D341Med (cell line): ENCODE measurements at places on chromosomes 1 and 21.
A peak's percentile ranks its signal among the peaks of the same experiment; 100 is the strongest.

DNA sequence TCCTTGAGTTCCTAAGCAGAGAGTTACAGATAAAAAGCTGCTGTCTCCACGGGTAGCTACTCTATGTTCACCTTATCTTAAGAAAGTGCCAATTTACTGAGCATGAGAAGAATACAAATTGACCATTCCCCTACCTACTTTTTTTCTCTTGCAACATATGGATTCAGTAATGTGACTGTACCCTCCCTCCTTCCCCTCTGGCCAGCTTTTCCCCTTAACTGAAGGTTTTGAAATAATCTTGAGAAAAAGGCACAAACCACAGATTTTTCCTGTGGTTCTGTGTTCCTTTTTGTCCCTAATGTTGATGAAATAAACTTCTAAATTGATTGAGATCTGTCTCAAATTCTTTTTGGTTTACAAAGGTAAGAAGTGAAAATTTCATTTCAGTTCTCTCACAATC, 2.6 kb upstream of the CD2 start:
- DNase-seq = no peak

DNA sequence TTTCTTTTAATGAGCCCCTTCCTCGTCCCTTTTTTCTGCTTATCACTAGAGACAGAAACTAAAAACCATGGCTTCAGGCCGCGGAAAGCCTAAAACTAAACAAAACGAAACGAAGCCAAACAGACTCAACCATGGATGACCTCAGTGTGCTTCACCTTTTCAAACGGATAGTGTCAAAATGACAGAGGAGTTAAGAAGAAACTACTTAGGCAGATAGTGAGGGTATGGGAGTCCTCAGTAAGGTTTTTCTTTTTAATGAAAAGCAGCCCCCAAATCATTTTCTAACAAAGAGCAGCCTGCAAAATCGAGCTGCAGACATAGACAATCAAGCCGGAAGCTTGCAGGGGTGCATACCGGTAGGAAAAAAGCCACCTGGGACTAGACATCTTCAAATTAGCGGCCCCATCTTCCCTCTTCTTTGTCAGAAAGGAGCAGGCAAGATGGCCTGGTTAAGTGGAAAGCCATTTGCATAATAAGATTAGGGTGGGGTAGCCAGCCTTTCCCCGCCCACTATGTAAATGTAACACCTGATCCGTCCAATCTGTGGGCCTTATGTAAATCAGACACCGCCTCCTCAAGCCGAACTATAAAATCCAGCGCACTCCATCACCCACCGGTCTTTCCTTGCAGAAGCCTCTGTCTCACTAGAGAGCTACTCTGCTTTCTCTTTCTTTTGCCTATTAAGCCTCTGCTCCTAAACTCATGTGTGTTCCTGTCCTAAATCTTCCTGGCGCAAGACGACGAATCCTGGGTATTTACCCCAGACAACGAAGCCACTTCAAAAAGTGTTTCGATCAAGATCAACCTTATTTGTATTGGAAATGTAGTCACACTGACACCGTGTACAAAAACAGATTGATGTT, 6.2 kb upstream of the ERO1B start:
- DNase-seq = peak; percentile 47

DNA sequence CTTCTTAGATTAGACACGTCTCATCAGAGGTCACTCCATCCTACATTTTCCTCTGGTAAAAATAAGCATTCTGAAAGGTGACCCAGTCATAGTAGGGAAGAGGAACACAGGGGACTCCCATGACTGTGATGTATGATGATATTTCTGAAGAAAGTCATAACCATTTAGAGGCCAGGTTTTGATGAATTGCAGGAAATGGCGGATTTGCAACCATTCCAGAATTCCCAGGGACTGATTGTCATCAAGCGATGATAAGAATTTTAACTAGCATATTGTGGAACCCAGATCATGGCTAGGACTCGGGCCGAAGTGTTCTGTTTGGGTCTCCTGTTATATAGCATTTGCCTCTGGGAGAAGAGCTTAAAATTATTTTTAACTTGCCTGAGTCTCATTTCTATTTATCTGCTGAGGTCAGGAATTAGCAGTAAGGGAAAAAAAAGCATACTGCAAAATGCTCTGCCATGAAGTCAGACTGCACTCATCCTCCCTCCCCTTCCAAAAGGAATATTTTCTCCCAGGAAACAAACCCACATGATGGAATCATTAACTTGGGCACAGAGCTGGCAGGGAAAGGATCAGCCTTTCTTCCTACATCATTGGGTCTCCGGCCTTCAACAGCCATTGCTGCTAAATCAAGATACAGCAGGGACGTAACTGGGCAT, 286.7 kb downstream of the HLX start:
- DNase-seq = no peak

DNA sequence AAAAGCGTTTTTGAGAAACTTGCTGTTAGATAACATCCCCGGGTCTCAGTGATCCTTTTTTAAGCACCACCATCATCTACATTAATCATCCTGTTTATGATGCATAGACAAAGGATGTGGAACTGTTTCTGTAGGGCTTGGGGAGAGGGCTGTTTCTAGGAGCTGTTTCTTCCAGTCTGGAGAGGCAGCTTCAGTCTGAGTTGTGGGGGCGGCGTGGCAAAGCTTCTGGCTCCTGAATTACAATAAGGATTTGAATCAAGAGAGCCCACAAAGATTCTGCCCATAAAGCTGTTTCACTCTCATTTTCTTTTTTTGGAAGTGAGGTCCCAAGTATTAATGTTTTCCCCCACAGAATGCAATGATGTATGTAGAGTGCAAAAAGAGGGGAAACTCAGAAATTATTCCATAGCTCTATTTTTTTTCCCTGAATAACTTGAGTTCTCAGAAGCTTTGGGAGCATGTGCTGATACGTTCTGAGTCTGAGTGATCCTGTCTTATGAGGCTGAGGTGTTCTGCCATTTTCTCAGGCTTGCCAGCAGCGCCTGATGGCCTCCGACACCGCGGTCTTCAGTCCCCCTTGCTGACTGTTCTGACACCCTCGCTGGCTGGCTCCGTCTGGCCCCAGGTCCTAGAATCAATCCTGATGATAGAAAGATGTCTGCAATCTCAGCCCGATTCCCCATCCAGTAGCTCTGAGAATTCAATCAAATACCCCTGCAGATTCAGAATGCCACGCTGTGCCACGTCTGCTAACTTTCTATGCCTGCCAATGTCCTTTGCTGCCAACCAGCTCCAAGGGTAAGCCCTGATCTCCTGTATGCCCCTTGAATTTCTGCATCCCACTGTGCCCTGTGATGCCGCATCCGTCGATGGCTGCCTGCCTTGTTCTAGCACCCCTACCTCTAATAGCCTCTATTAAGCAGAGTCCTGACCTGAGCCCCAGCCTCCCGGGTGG, 92.4 kb upstream of the AKT3 start:
- no peak for DNase-seq

GRCh38 chr1:1630191-1630964, 1.6 kb upstream of the MMP23B start:
- peak; percentile 83 for DNase-seq

- DNase-seq = no peak
These were observed 10.4 kb downstream of the RCAN1 start for GRCh38 chr21:34604556-34604955.

DNA sequence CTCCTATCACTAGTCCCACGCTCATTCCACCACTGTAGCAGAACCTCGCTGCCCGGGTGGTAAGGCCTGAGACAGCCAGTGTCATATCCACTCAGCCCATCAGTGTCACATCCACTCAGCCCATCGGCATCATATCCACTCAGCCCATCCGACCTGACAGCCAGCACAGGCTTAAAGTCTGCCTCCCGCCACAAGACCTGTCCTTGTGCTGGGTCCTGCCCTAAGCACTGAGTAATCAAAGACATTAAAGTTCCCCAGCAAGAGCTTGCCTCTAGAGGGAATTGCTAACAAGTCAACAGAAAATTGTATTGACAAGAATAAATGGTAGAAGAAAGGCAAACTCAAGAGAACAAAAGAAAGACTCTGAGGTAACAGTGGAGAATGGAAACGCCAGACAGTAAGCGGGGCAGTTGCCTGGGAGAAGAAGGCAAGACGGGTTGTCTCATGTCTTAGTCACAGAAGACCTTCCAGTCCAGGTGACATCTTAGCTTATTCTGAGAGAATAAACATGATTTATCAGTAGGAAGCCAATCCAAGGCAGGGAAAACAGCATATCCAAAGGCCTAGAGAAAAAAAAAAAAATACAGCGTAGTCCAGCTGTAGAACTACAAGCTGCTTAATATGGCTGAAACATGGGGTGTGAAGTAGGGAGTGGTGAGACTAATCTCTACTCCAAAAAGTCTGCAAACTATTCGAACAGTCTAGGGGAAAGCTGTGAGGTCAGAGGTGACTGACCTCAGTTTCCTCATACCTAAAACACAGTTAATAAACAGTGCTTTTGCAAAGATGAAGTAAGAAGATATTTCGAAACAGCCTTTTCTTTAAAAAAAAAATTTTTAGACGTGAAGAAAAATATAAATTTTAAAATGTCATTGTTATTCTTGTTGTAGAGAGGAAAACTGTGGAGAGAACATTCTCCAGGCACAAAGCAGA, 1.1 kb downstream of the ITLN1 start:
- no peak for DNase-seq

DNA sequence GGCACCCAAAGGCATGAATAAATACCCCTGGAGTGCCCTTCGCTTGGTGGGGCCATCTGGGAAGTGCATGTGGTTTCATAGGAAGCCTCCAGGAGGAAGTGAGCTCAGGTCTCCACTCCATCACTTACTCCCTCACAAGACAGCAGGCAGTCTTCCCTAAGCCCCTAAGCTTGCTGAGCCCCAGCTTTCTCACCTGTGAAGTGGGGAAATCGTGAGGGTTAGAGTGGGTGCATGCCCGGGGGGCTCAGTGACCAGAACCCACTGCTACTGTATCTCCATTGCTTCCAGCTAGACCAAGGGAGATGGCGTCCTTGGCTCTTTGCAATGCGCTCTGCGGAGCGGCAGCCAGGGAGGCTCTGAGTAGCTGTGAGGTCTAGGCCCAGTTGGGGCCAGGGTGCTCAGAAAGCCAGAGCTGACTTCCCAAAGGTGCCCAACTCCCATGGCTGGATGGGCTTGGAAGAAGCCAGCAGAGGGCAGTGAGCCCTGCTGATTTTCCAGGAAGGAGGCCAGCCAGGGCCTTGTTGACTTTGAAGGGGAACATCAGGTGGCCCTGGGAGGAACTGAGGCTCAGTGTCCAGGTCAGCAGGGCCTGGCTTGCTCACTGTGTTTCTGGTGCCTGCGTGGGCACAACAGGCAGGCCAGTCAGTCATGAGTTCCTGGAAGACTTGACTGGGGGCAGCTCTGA, 27.3 kb downstream of the CDCP2 start:
- DNase-seq = no peak

DNA sequence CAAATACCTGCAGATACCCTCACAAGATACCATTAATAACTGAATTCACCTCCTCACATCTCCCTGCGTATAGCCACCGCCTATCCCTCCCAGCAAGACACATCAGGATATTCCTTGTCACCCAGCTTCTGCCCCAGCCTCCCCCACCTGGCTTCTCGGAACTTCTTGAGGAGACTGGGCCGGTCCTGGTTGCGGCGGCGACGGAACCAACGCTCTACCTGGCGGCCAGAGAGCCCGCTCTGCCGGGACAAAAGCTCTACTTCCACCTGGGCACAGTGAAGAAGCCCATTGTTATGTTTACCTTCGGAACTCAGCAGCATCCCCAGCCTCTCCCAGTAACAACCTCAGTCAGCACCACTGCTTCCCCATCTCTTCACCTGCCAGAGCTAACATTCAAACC, 6.7 kb downstream of the CERS2 start:
- DNase-seq = no peak

DNA sequence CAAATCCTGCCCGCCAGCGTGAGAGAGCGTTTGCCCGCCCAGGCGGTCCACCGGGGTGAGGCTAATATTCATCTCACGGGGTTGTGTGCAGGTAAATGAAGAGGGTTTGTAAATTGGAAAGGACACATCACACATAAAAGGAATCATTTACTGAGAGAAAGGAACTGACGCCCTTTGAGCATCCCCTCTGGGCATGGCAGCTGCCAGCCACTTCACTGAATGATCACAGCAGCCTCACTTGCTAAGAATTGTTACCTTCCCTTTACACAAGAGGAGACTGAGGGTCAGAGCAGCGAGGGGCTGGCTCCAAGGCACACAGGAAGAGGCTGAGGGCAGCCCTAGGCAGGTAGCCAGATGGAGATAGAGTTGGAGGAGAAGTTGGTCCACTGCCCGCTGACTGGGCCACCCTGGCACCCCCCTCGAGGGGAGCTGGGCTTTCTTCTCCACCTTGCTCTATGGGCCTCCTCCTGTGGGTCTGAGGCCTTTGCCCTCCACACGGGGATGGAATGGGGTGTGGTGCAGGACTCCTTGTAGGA, 96.0 kb downstream of the FOXD2 start:
- no peak for DNase-seq

DNA sequence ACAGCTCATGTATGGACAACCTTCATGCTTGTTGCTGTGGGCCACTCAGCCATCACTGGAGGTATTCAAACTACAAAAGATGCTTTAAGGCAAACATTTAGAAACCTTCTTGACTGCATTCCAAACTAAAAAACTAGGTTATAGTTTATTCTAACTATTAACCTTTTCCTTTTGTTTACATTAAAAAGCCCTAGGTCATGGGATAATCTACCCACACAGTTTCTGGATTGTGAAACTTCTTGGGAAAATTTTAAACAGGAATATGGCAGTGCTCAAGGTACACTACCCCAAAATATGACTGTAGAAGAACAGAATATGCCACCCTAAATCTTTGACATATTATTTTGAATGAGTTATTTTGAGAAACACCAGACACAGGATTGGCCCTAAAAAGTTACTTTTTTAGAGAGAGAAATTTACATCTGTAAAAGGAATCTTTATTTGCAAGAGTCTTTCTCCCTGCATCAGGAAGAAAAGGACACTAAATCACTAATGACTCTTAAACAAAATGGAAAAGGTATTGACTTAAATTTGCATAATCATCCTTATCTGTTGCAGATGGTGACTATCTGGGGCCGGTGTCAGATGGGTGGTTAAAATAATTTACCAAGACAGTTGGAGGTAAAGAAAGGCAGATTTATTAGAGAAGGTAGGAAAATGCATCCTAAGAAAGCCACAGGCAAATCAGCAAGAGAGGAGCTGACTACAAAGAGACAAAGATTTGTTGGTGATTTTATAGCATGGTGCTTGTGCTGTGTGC, 25.1 kb upstream of the NUF2 start:
- no peak for DNase-seq

DNA sequence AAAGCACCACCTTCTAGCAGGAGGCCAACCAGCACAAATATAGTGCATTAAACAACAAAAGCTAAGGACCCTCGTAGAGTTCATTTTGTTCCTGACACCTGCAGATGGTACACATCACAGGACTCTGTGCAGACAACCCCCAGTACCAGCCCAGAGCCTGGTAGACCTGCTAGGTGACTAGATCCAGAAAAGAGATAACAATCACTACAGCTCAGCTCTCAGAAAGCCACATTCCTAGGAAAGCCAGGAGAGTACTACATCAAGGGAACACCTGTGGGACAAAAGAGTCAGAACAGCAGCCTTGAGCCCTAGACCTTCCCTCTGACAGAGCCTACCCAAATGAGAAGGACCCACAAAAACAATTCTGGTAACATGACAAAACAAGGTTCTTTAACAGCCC, 344.7 kb upstream of the PTBP2 start:
- no peak for DNase-seq

- no peak for DNase-seq
These were observed 28.5 kb downstream of the SLC26A9 start for GRCh38 chr1:205914730-205915129.

GRCh38 chr1:9311029-9311428, 18.3 kb downstream of the SPSB1 start:
- no peak for DNase-seq
